Myometrial cell (primary cell): ENCODE measurements at places on chromosomes 7 and 10. TPM values are rescaled to one million over a fixed set of nuclear protein-coding genes. Genes with fewer than 3 reads are reported as not detected.

The SPDYE2 gene
- total RNA-seq = not detected in 2 replicates

The JMJD1C gene
- total RNA-seq = 27.1 and 59.0 TPM in 2 replicates

The IGFBP3 gene
- total RNA-seq = 13.8 and 15.6 TPM in 2 replicates

The MARCHF5 gene
- 7.8 and 9.8 TPM in 2 replicates for total RNA-seq

The AKR1C4 gene
- not detected in 2 replicates for total RNA-seq

The DPP6 gene
- under 0.01 TPM in 1 of 2 replicates, not detected in the other for total RNA-seq

The CCT6A gene
- 164 and 201 TPM in 2 replicates for total RNA-seq

The FOXI2 gene
- total RNA-seq = not detected in 2 replicates

The MPP7 gene
- under 0.01 and 2.3 TPM in 2 replicates for total RNA-seq

The HUS1 gene
- 19.9 and 26.4 TPM in 2 replicates for total RNA-seq

The HOXA1 gene
- total RNA-seq = 1.7 and 2.1 TPM in 2 replicates

The FAM241B gene
- 0.18 and 0.29 TPM in 2 replicates for total RNA-seq

The SEMA3E gene
- total RNA-seq = 0.35 TPM in 1 of 2 replicates, not detected in the other

The FGFBP3 gene
- total RNA-seq = 0.18 and 0.29 TPM in 2 replicates

The TMEM72 gene
- not detected in 2 replicates for total RNA-seq

The PLPP4 gene
- 0.89 TPM in 1 of 2 replicates, not detected in the other for total RNA-seq

The ADGRA1 gene
- total RNA-seq = not detected in 2 replicates

The CADPS2 gene
- total RNA-seq = 20.8 and 23.4 TPM in 2 replicates

The FFAR4 gene
- total RNA-seq = not detected in 2 replicates

The GPR26 gene
- total RNA-seq = not detected in 2 replicates

The HOXA13 gene
- 11.0 and 18.8 TPM in 2 replicates for total RNA-seq

The TMEM248 gene
- 101 and 109 TPM in 2 replicates for total RNA-seq

The GRID2IP gene
- not detected in 2 replicates for total RNA-seq

The KIAA1549 gene
- 1.2 and 1.4 TPM in 2 replicates for total RNA-seq

The IL2RA gene
- total RNA-seq = not detected in 2 replicates

The PDZD7 gene
- total RNA-seq = 1.4 and 2.6 TPM in 2 replicates
